Central memory CD8-positive, alpha-beta T cell (primary cell): ENCODE measurements at places on chromosomes 3 and 15.

DNA sequence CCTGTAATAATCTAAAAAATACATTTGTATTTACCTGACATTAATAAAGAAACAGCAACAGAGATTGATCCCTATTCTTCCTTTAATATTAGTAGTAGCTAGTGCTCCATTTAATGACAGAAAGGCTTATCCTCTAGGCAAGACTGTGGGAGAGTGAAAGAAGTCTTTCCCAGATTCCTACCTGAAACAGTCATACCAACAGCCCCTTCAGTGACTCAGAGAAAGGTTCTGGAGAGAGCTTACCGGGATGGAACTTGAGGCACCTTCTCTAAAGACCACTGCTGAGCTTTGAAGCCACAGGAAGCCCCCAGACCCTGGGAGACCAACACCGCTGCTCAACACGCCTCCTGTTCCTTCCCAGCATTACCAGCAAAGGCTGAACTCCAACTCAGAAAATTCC, 66.9 kb upstream of the FGF12 start:
- no peaks in the 10 kb centered on the region for H3K36me3 ChIP-seq
- no peaks in the 10 kb centered on the region for H3K4me1 ChIP-seq
- H3K4me3 ChIP-seq = no peak overlapping the region
- DNase-seq = no peak
- no peaks in the 10 kb centered on the region for H3K27me3 ChIP-seq
- no peak overlapping the region for H3K27ac ChIP-seq

- no peaks in the 10 kb centered on the region for H3K36me3 ChIP-seq
- H3K27me3 ChIP-seq = peaks cover 40% of the 10 kb centered on the region
- DNase-seq = no peak
- H3K4me1 ChIP-seq = no peaks in the 10 kb centered on the region
- no peak overlapping the region for H3K4me3 ChIP-seq
Observed at GRCh38 chr3:37765591-37766488, 95.8 kb upstream of the CTDSPL start.

DNA sequence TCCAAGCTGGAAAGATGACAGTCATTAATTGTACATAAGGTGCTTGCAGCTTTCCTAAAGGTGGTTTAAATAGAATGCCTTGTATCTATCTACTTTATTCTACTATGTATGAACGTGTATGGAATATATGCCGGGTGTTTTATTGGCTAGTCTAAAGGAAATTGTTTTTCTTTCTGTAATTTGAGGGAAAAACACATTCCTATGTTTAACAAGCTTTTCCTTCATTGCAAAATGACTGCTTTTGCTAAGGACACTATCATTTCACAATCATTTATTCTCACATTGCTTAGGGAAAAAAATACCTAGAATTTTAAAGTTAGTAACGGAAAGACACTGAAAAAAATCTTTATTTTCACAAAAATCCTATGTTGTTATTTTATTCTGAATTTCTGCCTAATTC, 141.7 kb downstream of the WDR76 start:
- no peak overlapping the region for H3K27ac ChIP-seq
- H3K36me3 ChIP-seq = no peaks in the 10 kb centered on the region
- H3K4me3 ChIP-seq = no peak overlapping the region
- H3K27me3 ChIP-seq = peaks cover 35% of the 10 kb centered on the region
- no peak for DNase-seq

- no peak overlapping the region for H3K27ac ChIP-seq
- no peaks in the 10 kb centered on the region for H3K27me3 ChIP-seq
- DNase-seq = no peak
- H3K4me3 ChIP-seq = no peak overlapping the region
- no peaks in the 10 kb centered on the region for H3K36me3 ChIP-seq
Observed at GRCh38 chr3:105062853-105063252, 303.9 kb upstream of the ALCAM start.

GRCh38 chr3:96931119-96931862, 116.9 kb downstream of the EPHA6 start:
- H3K4me1 ChIP-seq = no peaks in the 10 kb centered on the region
- no peak overlapping the region for H3K4me3 ChIP-seq
- no peak overlapping the region for H3K27ac ChIP-seq
- no peak for DNase-seq

DNA sequence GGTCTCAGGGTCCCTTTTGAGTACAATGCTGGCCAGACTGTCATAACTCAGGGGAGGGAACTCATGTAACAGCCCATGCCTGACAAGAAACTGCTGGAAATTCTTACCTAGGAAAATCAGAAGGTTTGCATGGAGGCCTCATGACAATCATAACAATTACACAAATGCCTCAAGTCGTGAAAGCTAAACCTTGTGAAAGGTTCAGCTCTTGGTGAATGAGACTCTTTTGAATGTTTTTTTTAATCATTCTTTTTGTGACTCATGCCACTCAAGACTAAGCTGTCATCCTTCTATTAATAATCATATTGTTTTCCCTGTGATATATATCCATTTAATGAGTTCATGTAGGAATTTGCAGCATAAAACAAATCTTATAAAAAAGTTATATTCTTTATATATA, 61.4 kb upstream of the LEKR1 start:
- no peak for DNase-seq
- H3K27me3 ChIP-seq = no peaks in the 10 kb centered on the region
- H3K4me3 ChIP-seq = no peak overlapping the region
- H3K4me1 ChIP-seq = no peaks in the 10 kb centered on the region
- no peak overlapping the region for H3K27ac ChIP-seq

DNA sequence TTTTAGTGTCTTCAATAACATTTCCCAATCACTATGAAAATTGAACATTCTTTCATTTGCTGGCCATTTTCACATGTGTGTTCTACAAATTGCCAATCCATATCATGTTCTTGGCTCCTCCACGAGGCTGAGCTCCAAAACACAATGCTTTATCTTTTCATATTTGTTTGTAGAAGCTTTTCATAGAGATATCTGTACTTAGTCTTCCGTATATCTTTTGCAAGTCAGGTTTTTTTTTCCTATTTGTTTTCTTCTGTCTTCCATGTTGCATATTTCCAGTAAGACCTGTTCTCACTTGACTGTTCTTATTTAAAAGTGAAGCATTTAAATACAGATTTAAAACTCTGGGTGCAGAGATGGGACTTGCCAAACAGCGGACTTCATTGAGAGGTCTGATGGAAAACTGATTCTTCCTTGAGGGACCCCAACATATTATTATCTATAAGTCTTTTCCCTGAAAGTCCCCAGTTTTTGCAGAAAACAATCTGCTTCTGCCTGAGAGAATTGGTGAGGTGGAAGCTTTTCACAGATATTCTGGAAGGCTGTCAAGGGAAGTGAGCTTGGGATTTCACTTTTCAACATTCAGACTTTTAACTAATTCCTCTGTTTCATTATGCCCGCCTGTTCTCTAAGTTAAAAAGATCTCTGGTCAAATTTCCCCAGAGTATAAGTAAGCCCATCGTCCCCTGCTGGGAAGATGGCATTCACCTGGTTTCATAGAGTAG, 77.8 kb upstream of the KCNMB2 start:
- H3K27me3 ChIP-seq = peaks cover 69% of the 10 kb centered on the region
- H3K27ac ChIP-seq = no peak overlapping the region
- H3K4me1 ChIP-seq = no peaks in the 10 kb centered on the region
- no peaks in the 10 kb centered on the region for H3K36me3 ChIP-seq
- DNase-seq = no peak
- no peak overlapping the region for H3K4me3 ChIP-seq

DNA sequence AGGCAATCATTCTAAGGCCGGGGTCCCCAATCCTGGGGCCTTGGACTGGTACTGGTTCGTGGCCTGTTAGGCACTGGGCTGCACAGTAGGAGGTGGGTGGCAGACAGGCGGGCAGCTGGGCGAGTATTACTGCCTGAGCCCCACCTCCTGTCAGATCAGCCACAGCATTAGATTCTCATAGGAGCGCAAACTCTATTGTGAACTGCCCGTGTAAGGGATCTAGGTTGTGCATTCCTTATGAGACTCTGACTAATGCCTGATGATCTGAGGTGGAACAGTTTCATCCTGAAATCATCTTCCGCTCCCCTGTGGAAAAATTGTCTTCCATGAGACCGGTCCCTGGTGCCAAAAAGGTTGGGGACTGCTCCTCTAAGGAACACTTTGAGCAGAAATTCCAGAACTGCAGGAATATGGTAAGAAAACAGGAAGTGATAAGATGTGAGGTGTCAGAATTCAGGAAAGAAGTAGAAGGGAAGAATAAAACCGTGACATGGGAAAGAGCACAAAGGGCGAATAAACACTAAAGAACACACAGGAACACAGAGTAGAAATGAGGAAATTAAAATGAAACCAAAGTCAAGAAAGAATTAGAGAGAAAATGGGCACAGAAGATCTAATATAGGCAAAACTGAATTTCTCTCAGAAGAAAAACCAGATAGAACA, 57.6 kb downstream of the PDCD6IP start:
- H3K4me1 ChIP-seq = peaks cover 9% of the 10 kb centered on the region
- H3K27me3 ChIP-seq = no peaks in the 10 kb centered on the region
- H3K36me3 ChIP-seq = peaks cover 44% of the 10 kb centered on the region
- H3K4me3 ChIP-seq = no peak overlapping the region
- no peak for DNase-seq
- H3K27ac ChIP-seq = peak overlapping the region; percentile 20

DNA sequence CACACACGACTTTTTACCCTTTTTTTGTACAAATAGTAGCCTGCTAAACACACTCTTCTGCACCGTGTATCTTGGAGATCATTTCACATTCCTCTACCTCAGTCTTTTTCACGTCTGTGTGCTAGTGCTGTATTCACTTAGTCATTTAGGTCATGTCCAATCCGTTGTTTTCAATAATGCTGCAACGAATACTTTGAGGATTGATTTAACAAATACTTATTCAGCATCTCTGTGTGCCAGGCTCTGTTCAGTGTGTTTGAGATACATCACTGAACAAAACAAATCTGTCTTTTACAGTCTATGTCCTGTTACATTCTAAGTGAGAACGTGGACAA, 882 bp downstream of the JMJD7 start:
- no peaks in the 10 kb centered on the region for H3K27me3 ChIP-seq
- peak overlapping the region; percentile 97 for H3K4me3 ChIP-seq
- H3K36me3 ChIP-seq = peaks cover 15% of the 10 kb centered on the region
- H3K4me1 ChIP-seq = peaks cover 58% of the 10 kb centered on the region
- no peak for DNase-seq

GRCh38 chr3:144127014-144127413, 155.4 kb downstream of the DIPK2A start:
- no peaks in the 10 kb centered on the region for H3K36me3 ChIP-seq
- H3K27me3 ChIP-seq = no peaks in the 10 kb centered on the region
- DNase-seq = no peak
- H3K27ac ChIP-seq = no peak overlapping the region

- peaks cover 5% of the 10 kb centered on the region for H3K36me3 ChIP-seq
- DNase-seq = no peak
- peaks cover 7% of the 10 kb centered on the region for H3K4me1 ChIP-seq
- no peaks in the 10 kb centered on the region for H3K27me3 ChIP-seq
Observed at GRCh38 chr15:90780916-90781315, 63.8 kb downstream of the BLM start.

GRCh38 chr3:171090321-171090720, 63.8 kb upstream of the SLC2A2 start:
- DNase-seq = no peak
- peaks cover 37% of the 10 kb centered on the region for H3K36me3 ChIP-seq
- no peaks in the 10 kb centered on the region for H3K4me1 ChIP-seq

DNA sequence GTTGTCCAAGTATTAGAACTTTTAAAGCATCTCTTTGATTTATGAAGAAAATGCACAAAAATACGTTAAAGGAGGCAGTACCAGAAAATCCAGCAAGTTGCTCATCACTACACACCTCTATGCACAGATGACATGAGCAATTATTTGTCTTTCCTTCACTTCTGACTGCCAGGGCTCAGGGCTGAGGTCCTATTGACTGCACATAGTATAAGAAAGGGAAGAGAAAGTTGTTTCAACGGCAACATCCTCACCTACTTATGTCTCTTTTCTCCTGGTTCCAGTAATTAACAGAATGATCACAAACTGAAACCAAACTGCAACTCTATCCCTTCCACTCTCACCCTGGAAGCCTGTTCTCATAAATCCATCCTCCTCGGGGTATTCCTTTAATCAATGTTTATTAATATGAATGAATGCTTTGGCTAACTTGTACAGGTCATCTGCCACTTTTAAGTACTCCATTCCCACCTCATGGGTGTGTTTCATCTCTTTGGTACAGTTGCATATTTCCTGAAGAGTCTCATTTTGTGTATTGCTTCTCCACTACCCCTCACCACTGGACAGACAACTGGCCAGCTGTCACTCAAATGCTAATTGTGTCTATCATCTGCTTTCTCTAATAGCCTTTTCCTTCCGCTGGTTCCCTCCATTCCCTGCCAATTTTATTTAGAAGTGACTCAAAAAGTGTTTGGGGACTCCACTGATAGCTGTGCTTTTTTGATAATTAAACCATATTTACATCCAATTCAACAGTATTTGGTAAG, 34.5 kb downstream of the RAB27A start:
- H3K4me3 ChIP-seq = peak overlapping the region; percentile 83
- DNase-seq = no peak
- H3K36me3 ChIP-seq = peaks cover 6% of the 10 kb centered on the region
- peak overlapping the region; percentile 91 for H3K27ac ChIP-seq
- H3K4me1 ChIP-seq = peaks cover 77% of the 10 kb centered on the region

GRCh38 chr3:49120096-49120437, 556 bp downstream of the USP19 start:
- DNase-seq = peak; percentile 12
- H3K4me3 ChIP-seq = peak overlapping the region; percentile 81
- peaks cover 18% of the 10 kb centered on the region for H3K4me1 ChIP-seq

GRCh38 chr15:31227235-31227634, 99.4 kb upstream of the KLF13 start:
- H3K4me3 ChIP-seq = no peak overlapping the region
- H3K36me3 ChIP-seq = no peaks in the 10 kb centered on the region
- H3K27me3 ChIP-seq = no peaks in the 10 kb centered on the region
- peaks cover 18% of the 10 kb centered on the region for H3K4me1 ChIP-seq
- no peak overlapping the region for H3K27ac ChIP-seq

DNA sequence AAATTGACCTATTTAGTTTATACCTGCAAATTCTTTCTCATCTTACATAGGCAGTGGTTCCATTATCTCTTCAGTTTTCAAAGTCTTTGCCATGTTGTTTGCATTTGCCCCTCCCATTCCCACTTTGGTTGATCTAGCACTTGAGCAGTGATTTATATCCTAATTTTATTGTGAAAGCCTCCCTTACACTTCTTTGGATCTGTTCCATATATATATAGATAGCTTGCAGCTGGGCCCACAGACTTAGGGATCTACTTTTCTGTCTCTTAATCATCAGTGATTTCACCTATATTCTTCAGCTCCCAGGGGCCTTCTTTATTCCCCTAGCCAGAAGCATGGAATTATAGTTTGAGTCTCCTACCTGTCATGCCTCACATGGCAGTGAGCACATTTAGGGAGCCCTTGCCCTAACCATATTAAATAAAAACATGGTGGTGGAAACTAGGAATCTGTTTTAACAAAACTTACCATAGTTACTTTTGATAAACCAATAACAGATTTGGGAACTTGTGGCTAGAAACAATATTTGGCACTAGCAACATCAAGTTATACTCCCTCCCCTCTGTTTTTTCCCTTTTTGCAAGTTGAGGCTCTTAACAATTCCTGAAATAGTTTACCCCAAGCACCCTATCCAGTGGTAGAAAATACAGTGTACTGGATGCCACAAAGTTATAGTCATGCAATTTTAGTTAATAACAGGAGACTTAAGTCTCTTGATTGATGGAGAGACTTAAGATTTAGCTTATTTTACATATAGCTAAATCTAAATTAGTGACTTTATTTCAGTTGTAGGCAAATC, 41.7 kb downstream of the ARIH1 start:
- peaks cover 58% of the 10 kb centered on the region for H3K4me1 ChIP-seq
- no peak for DNase-seq
- peaks cover 24% of the 10 kb centered on the region for H3K36me3 ChIP-seq
- H3K27me3 ChIP-seq = no peaks in the 10 kb centered on the region

GRCh38 chr3:60582288-60582687, 669.0 kb downstream of the FHIT start:
- no peak overlapping the region for H3K4me3 ChIP-seq
- no peaks in the 10 kb centered on the region for H3K4me1 ChIP-seq
- no peak for DNase-seq
- H3K27me3 ChIP-seq = peaks cover 11% of the 10 kb centered on the region
- peaks cover 2% of the 10 kb centered on the region for H3K36me3 ChIP-seq
- no peak overlapping the region for H3K27ac ChIP-seq
